ENCODE measurements at places on chromosomes 1 and 21.

DNA sequence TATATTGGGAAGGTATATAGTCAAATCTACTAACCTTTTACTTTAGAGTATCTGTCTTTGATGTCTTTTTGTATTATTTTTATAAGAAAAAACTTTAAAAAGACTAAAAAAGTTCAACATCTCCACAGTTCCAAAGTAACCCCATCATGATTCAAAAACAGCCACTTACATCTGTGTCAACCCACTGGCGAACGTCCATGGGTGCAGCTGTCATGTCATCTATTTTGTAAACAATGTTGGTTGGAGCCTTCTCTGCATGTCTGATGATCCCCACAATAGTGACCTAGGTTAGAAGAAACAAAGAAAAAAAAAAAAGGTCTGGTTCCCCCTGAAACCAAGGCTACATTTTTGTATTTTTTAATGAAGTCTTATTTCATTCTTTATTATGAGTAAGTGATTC, 28.0 kb upstream of the SMPDL3B start:
- no peak for DNase-seq

- no peak for DNase-seq
These were observed 53.6 kb upstream of the ARTN start for GRCh38 chr1:43879996-43880395.

GRCh38 chr21:27082431-27083010, 115.6 kb upstream of the ADAMTS5 start:
- no peak for DNase-seq

DNA sequence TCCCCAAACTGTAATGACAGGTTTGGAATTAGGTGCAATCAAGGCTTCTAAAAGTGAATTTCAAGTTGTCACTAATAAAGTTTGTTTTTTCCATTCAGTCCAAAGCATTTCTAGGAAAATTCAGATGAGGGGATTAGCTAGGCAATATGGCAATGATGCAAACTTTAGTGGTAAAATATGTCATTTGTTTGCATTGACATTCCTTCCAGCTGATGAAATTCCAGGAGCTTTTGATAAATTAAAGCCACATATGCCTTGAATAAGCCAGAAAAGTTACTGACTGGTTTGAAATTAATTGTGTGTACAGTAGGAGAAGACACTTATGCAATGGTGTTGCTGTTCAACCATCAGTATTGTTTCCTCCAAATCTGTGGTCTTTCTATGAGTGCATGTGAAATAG, 57.8 kb downstream of the MROH9 start:
- DNase-seq = no peak

DNA sequence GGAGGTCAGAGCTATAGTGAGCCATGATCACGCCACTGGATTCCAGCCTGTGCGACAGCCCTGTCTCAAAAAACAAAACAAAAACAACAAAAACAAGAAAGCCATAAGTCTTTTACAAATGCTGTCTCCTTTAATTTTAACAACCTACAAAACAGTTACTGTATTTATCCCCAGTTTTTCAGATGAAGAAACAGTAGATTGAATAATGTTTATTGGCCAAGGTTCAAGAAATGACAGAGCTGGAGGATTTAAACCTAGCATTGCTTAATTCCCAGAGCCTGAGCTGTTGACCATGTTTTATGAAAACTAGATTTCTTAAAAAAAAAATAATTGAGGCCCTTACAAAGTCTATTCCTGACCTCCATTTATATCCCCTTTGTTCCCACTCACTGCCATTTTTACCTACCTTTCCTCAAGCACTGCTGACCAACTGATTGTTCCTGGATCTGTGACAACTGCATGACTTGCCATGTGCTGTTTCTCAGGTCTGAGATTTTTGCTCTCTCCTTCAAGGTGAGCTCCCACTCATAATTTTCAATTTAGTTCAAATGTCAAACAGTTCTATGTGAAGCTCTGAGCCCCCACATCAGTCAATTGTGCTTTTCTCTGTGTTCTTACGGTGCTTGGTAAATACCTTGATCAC, 140.8 kb downstream of the CHRM3 start:
- DNase-seq = no peak

- no peak for DNase-seq
These were observed 143.5 kb downstream of the ELAVL4 start for GRCh38 chr1:50252196-50252595.

DNA sequence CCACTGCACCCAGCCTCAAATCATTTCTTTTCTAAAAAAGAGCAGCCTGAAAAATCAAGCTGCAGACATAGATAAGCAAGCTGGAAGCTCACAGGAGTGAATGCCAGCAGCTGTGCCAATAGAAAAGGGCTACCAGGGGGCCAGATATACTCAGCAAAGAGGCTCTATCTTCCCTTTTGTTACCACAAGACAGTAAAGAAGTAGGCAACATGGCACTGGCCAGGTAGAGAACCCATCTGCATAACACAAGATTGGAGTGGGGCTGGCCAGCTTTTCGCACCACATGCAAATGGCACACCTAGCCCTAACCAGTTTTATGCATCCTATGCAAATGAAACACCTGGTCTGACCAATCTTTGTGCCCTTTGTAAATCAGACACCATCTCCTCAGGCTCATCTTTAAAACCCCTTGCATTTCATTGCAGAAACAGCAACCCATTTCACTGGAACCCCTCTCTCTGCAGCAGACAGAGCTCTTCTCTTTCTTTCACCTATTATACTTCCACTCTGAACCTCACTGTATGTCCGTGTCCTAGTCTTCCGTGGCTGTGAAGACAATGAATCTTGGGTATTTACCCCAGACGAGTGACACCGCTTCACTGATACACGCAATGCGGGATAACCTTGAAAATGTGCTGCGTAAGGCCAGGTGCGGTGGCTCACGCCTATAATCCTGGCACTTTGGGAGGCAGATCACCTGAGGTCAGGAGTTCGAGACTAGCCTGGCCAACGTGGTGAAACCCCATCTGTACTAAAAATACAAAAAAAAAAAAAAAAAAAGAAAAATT, 15.1 kb downstream of the CASP9 start:
- no peak for DNase-seq

- no peak for DNase-seq
These were observed 13.3 kb upstream of the PDC start for GRCh38 chr1:186474208-186474607.

DNA sequence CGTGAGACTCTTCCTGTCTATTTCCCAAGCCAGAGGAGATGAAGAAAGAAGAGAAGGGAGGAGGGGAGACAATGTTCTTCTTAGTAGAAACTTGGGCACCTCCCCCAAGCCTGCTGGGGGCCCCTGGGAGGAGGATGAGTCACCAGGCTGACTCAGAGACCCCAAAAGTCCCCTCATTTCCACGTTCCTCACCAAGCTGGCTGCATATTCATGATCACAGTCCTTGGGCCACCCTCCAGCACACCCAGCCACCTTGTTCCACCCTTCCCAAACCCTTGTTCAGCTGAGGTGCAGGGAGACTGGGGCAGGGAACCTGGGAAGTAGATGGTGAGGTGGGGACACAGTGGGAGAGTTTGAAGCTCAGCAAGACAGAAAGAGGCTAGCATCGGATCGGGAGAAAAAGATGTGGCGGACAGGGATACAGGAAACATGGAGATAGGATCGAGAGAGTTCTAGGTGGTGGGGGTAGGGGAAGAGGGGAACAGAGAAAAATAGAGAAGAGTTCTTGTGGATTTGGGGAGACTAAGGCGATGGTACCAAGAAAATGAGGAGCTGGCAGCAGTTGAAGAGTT, 712 bp downstream of the RAB13 start:
- DNase-seq = no peak
